Aorta (tissue), 5 donors: ENCODE measurements at places on chromosomes 1 and 21.

GRCh38 chr1:181936269-181936668 lies 125.2 kb downstream of the ZNF648 start:
- no peak for DNase-seq

GRCh38 chr1:23997812-23998211 lies 17.7 kb upstream of the SRSF10 start:
- no peak for DNase-seq

GRCh38 chr1:28815533-28816185 lies 3.7 kb downstream of the OPRD1 start:
- DNase-seq, result no peak

GRCh38 chr1:109864930-109865612 lies 45.6 kb upstream of the CSF1 start:
- no peak for DNase-seq

GRCh38 chr1:2501041-2501819 lies 25.1 kb downstream of the PLCH2 start:
- DNase-seq, result no peak

GRCh38 chr21:29606613-29607012 lies 307.9 kb downstream of the BACH1 start:
- DNase-seq, result no peak
